ENCODE measurements at places on chromosomes 2 and 18.

- no peak for DNase-seq
Observed at GRCh38 chr18:13240060-13240725, 21.6 kb downstream of the LDLRAD4 start.

DNA sequence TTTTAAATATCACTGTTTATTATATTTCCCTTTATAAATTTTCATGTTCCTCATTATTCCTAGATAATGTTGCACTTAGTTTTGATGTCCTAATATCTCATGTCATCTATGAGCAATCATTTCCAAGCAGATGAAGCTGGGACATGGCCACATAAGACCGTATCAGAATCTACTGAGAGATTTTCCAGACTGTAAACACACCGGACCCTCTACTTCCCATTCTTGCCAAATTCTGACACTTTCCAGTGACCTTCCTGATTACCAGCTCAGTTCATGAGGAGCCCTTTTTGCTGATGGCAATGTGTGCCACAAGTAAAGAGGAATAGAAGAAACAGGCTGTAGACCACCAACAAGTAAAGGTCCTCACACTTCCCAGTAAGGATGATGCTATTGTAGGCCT is 20.3 kb upstream of the PDE1A start:
- no peak for DNase-seq

- no peak for DNase-seq
Observed at GRCh38 chr2:6072276-6072675, 380.1 kb downstream of the SOX11 start.

GRCh38 chr2:109526442-109526970 is 87.3 kb downstream of the SEPTIN10 start:
- DNase-seq = no peak

DNA sequence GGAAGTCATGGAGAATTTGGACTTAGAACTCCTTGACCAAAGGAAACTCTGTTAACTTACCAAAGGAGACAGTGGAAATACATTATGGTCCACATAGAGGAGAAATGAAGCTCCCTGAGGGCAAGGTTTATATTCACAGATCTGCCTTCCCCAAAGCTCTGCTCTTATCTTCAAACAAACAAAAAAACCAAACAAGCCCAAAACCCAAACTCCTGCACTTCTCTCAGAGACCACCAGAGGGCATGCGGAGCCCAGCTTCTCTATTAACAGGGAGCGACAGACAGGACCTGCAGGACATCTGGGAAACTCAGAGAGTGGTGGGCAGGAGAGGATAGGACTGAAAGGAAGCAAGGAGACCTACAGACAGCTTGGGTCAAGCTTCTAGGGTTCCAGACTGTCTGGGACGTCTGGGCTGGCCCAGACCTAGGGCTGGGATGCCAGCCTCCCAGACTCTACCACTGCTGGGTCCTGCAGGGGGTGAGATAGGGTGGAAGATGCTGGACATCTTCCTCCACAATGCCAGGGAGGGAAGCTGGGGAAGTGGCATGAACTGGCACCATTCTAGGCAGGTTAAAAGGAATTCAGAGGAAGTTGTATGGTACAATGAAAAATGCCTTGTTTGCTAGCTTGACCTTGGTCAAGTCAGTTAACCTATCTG is 4.0 kb upstream of the WNT10A start:
- peak; percentile 26 for DNase-seq

- no peak for DNase-seq
Observed at GRCh38 chr2:239236043-239236807, 164.6 kb downstream of the HDAC4 start.

DNA sequence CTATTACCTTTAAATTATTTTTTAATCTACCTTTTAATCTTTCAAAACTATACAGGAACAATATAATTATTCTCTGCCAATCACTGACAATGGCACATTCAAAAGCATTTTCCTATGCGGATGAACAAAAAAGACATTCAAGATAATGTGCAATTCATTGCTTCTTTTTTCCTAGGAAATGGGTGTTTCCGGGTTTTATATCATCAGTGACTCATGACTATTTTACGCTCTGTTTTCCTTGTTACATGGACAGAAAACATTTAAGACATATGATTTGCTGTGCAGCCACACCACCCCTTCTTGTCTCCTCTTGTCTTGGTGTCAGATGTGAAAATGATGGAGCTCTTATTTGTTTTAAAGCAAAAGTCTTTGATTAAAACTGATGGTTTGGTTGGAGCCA is 184.7 kb upstream of the LINC00305 start:
- no peak for DNase-seq

DNA sequence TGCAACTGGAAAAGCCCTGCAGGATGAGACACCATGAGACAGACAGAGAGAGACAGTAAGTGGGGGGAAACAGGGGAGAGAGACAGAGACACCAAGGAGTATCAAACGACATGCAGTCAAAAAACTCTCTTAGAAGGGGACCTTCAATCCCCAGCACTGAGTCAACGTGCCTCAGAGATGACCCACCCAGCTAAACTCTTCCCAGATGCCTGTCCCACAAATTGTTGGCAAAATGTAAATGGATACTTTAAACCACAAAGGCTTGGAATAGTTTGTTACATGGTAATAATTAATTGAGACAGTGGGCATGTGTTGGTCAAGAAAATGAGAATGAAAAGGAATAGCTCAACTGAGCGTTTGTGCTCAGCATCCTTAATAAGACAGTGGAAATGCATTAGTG is 98.3 kb downstream of the GRB14 start:
- DNase-seq = no peak

GRCh38 chr2:7057865-7058400 is 140.7 kb downstream of the RNF144A start:
- no peak for DNase-seq

DNA sequence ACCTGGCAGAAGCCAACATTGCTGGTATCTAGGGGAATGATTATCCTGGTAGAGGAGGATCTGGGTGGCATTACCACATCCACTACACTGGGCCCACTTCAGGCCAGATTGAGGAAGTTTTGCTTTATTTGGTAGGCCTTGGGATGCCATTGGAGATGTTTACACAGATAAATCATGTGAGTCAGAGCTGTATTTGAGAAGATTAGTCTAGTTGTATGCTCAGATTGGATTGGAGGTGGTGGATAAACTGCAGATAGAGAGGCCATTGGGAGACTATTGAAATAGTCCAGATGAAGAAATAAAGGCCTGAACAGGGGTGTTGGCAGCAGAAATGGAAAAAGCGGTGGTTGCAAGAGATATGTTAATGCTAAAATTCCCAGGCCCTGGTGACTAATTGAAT is 81.5 kb downstream of the EFEMP1 start:
- no peak for DNase-seq

GRCh38 chr2:11812466-11813248 is 66.2 kb downstream of the LPIN1 start:
- DNase-seq = no peak

DNA sequence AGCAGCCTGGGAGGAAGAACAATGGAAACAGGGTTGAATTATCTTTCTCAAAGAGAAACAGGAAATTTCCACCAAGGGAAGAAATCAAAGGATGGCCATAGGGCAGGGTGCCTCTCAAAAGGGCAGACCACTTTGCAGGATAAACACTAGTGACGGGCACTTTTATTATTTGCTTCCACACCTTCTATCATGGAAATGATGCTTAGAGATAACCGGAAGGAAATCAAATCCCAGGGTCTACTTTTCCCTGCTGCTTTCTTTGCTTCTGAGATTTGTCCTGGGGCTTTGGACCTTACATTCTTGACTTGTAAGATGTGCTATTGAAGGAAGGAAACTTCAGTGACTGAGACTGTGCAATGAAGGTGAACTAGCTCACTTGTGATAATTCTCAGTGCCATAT is 1.1 kb upstream of the SCN9A start:
- DNase-seq = no peak

GRCh38 chr2:191758518-191759507 is 80.9 kb downstream of the NABP1 start:
- peak; percentile 56 for DNase-seq

GRCh38 chr18:28342231-28342630 is 165.3 kb upstream of the CDH2 start:
- DNase-seq = no peak

GRCh38 chr2:191481305-191482070 is 196.4 kb upstream of the NABP1 start:
- DNase-seq = no peak

DNA sequence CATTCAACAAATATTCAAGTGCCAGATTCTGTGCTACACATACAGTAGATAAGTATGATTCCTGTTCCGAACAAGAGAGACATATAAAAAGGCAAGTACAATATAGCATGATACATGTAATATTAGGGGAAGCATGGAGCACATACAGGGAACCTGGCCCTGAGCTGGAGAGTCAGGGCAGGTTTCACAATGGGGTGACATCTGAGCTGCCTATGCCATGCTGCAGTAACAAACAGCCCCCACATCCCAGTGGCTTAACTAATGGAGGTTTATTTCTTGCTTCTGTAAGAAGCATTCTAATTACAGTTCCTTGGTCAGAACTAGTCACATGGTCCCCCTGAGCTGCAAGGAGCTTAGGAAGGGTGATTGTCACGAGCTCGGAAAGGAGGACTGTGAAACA is 27.3 kb upstream of the TACR1 start:
- DNase-seq = no peak

GRCh38 chr2:182148344-182148743 is 162.7 kb downstream of the PPP1R1C start:
- peak; percentile 59 for DNase-seq

GRCh38 chr2:96500385-96501066 is 4.6 kb downstream of the NEURL3 start:
- no peak for DNase-seq

- no peak for DNase-seq
Observed at GRCh38 chr18:76970770-76971559, 148.6 kb downstream of the ZNF236 start.

DNA sequence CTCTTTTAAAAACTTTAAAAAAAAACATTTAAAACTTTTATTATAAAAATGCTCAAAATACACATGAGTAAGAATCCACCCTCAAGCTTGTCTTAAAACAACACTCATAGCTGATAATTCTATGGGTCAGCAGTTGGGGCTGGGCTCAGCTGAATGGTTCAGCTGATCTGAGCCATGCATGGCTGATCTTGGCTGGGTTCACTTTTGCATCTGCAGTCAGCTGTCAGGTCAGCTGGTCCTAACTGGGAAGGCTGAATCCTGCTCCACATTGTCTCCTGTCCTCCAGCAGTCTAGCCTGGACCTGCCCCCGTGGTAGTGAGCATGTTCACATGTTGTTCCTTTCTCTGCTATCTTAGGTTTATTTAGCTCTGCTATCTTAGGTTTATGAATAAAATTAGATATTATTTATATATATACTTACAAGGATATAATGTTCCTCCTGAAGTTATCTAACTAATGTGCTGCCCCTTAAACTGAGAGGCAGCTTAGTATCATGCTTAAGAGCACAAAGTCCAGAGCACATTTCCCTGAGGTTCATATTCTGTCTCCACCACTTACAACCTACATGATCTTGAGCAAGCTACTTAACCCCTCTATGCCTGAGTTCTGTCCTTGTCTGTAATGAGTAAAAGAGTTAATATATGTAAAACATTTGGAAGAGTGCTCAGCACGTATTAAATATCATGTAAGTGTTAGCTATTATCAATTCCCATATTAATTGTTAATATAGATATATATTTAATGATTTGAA is 309.4 kb downstream of the PTPRM start:
- DNase-seq = no peak

GRCh38 chr2:238582159-238582558 is 155.4 kb downstream of the ASB1 start:
- no peak for DNase-seq

DNA sequence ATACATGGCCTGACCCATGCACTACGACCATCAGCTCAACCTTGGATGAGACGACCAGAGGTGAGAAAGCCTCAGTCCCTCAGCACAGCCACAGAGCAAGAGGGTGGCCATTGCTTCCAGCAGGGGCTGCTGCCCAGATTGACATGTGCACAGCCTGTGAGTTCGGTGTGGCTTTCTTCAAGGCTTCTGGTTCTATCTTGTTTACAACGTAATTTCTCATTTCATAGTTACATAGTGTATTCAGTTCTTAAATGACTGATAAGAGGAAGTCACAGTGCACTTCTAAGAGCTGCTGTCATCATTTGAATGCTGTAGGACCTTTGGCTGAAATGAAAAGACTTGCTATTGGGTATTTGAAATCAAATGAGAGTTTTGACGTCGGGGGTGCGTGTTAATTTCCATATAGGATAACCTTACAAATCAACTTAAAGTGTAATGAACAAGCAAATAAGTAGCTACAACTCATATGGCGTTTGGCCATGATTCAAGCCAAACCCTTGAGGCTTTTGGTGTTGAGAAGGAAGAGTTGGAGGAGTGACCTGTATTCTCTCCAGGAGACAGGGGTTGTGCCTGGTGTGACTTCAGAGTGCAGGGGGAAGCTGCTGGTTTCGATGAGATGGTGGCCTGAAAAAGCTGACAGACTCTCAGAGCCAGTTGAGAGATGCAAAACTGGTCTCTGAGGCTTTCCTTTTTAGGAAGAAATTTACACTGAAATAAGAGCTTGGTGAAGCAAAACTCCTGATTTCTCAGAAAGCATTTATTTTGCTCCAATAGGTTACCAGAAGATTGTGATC is 51.0 kb downstream of the TSHZ1 start:
- DNase-seq = no peak

GRCh38 chr2:223976635-223977226 is 19.5 kb downstream of the MRPL44 start:
- peak; percentile 20 for DNase-seq

- DNase-seq = no peak
Observed at GRCh38 chr2:21866316-21866715, 742.5 kb downstream of the TDRD15 start.

- DNase-seq = no peak
Observed at GRCh38 chr2:50086450-50086849, 932.1 kb upstream of the FSHR start.

Data from MG63 (cell line).